ENCODE measurements at places on chromosomes 4 and X.

DNA sequence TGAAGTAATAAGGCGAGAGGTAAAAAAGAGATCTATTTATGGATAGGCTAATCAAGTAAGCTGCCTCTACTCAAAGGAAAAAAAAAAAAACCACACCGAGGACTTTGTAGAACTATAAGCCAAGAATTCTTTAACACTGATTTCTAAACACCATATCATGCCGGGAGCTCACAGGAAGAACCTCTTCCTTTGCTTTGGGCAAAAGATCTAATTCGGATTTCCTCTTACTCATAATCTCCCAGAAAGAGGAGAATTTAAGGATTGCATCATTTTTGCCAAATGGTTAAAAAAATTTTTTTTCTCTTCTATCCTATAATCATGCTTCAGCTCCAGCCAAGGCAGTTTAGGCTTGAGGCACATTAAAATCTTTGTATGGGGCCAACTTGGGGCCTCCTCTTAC, 95.5 kb downstream of the ZNF827 start:
- no peak for DNase-seq

DNA sequence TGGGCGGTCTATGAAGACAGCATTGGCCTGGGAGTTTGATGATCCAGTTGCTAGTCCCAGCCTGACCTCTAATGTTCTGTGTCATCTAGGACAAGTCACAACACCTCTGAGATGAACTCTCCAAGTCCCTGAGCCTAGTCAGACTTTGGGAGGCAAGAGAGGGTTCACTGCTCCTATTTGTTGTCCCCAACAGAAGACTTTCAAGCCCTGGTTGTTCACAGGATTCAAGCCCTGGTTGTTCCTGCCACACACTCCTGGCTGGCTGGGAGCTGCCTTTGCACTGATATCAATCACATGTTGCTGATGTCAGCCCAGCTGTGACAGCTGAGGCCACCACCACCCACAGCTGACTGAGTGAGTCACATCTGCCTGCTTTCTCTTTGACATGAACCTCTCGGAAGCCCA, 253.2 kb upstream of the RASGEF1B start:
- peak; percentile 48 for DNase-seq

DNA sequence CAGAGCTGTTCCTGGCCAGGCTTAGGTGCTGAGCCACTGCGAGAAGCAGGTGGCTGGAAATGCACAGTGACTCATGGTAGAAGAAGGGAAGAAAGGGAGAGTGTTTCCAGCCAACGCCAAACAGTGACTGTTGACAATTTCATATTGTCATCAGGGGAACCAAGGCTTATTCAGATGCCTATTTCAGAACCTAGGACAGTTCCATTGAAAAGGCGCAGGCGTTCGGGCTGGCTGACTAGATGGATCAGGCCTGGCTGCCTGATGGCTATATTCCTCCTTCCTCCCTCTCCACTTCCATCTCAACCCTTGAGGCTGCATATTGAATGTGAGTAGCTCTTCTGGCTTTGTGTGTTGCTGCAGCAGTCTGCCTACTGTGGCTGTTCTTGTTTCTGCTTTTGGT, 73.0 kb upstream of the FRMPD4 start:
- DNase-seq: no peak

DNA sequence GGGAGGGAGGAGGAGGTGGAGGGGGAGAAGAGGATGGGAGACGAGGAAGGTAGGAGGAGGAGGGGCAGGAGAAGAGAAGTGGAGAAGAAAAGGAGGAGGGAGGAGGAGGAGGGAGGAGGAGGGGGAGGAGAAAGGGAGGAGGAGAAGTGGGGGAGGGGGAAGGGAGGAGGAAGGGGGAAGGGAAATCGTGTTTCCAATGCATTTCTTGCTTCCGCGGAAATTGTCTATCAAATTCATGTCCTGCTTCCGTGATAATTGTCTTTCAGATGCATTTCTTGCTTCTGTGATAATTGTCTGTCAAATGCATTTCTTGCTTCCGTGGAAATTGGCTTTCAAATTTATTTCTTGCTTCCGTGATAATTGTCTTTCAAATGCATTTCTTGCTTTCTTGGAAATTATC, 43.3 kb downstream of the CRLF2 start:
- DNase-seq: no peak

- no peak for DNase-seq
Measured at GRCh38 chr4:149248191-149248764, 567.4 kb downstream of the IQCM start.

- DNase-seq: no peak
Measured at GRCh38 chr4:84189144-84189543, 309.9 kb downstream of the NKX6-1 start.

GRCh38 chr4:94399721-94400120, 52.0 kb upstream of the PDLIM5 start:
- no peak for DNase-seq

Measured in stimulated activated CD4-positive, alpha-beta T cell treated with anti-CD3 and anti-CD28 coated beads, TNF-alpha, amount 100 ng/mL, for 24 hours (primary cell).